ENCODE measurements at places on chromosomes 12 and 14.
A peak's percentile ranks its signal among the peaks of the same experiment; 100 is the strongest.

- DNase-seq, result no peak
Observed at GRCh38 chr12:124159655-124160054, 135.2 kb upstream of the RFLNA start.

GRCh38 chr12:121446750-121447149 is 46.8 kb downstream of the RNF34 start:
- no peak for DNase-seq

DNA sequence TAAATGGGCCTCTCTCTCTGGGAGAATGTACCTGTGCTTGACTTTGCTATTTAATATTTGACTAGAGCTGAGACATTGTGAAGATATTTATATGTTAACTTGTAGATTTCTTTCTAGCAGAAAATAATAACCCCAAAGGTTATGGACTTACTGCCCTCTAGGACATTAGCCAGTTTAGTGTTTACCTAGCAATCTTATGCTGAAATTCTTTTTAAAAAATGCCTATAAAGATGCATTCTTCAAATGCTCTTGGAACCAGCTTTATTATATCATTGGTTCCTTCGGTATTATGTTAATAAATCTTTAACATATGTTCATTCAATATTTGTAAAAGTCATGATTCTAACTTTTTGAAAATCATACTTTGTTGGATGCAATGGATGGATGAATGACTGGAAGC is 28.0 kb downstream of the GPR19 start:
- no peak for DNase-seq

DNA sequence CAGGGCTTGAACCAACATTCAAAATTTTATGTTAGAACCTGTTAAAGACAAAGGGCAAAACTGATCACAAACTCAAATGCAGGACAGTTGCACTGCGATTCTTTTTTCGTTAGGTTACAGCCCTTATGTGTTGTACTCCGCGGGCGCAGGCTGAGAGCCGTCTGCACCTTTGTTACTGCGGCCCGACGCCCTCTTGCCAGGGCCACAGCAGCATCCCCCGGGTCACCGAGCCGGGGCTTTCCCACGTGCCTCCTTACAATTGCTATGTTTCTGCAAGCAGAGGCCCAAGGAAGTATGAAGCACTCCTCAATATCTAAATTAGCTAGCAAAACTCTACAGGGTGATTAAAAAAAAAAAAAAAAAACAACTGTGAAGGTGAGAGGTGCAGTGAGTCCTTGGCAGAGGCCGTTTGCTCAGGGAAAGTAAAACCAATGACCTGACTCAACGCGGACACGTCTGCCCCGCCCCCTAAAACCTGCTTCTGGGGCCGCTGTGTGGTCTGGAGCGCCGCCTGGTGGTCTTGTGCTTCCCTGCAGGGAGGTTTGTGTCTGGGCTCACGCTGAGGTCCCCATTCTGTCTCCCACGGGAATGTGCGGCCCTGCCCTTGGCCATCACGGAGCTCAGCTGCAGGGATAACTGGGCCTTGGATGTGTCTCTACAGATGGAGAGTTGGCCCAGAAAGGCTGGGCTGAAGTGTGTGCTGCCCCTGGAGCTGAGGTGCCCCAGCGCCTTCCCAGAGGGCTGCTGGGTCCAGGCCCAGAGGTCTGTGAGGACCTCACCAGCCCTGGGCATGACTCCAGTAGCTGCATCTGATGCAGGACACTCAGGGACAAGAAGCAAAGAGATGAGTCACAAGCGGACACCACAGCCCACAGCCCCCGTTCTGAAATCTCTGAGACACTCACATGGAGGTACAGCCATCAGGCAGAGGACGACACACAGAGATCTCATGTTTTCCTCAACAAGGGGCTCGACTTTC is 418.5 kb downstream of the TMEM121 start:
- peak; percentile 74 for DNase-seq

GRCh38 chr14:101122237-101123141 is 219.0 kb upstream of the RTL1 start:
- no peak for DNase-seq

Measured in CD4-positive, alpha-beta T cell treated with Interleukin-15 for 4 hours (primary cell).